ELF-1 (cell line): ENCODE measurements at places on chromosomes 3 and 15.

- no peak for DNase-seq
These were observed 10.3 kb downstream of the CORO2B start for GRCh38 chr15:68589053-68589452.

- DNase-seq = no peak
These were observed 3.8 kb downstream of the IL1RAP start for GRCh38 chr3:190517687-190518086.

DNA sequence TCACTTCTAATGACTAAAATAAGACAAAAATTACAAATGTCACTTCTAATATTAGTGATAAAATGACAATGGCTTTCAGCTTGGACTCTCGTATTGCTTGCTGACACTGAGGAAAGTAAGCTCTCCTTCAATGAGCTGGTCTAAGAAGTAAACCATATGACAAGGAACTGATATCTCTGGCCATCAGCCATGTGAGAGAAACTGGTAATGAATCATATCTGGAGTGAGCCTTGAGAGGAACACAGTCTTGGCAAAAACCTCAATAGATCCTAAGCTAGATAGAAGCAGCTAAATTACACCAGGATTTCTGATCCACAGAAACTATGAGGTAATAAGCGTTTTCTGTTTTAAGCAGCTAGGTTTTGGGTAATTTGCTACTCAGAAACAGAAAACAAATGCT is 1575.1 kb downstream of the OTOL1 start:
- no peak for DNase-seq

GRCh38 chr3:89155811-89156210 is 48.4 kb downstream of the EPHA3 start:
- no peak for DNase-seq

DNA sequence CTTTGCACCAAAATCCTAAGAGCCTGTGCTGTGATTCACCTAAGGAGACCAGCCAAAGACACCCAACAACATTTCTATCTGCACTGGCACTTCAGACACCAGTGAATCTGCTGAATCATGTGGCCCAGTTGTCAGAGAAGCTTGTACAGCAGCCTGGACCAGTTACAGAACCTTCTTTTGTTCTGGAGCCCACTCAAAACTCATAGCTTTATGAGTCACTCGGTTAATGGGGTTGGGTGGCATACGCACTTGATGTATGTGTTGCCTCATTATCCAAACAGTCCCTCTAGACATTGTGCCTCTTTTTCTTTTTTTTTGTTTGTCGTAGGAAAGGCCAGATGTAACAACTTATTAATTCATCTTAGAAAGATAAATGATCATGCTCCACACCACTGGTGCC is 25.6 kb upstream of the GOLGA6L2 start:
- DNase-seq = no peak

DNA sequence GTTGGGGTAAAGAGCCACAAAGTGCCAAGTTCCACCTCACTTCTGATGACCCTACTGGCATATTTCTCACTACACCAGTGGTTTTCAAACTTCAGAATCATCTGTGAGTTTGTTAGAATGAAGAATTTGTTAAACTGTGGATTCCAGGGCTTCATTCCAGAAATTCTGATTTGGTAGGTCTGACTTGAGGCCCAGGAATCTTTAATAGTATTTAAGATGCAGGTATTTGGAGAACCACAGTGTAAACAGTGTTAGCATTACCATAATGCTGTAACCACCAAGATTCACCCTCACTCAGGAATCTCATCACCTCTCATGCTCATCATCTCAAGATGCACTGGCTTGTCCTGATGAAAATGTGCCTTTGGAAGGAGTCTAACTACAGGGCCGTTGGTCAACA is 6.0 kb downstream of the KCNMB3 start:
- no peak for DNase-seq

DNA sequence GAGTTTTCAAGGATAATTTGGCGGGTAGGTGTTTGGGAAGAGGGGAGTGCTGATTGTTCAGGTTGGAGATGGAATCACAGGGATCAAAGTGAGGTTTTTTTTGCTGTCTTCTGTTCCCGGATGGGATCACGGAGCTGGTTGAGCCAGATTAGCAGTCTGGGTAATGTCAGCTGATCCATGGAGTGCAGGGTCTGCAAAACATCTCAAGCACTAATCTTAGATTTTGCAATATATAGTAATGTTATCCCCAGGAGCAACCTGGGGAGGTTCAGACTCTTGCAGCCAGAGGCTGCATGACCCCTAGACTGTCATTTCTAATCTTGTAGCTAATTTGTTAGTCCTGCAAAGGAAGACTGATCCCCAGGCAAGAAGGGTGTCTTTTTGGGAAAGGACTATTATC is 354.1 kb upstream of the SGO1 start:
- peak; percentile 5 for DNase-seq

GRCh38 chr3:15520185-15520584 is 1.3 kb downstream of the COLQ start:
- no peak for DNase-seq

GRCh38 chr3:25038922-25039321 is 389.1 kb upstream of the RARB start:
- DNase-seq = no peak

DNA sequence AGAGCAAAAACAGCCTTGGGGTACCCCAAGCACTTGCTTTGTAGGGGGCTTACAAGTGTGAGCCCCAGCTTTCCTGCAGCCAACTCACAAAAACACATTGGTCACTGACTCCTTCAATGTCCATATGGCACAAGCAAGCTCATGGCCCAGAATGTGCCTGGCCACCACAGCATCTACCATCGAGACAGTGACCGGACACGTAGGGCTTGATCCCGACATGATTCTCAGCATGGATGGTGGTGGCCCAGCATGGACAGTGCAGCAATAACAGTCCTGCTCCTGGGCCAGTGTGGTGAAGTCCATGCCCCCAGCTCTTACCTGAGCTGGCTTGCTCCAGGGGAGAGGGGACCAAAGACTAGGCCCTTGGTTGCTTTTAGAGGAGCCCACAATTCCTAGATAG is 6.0 kb downstream of the UNC45A start:
- DNase-seq = no peak

DNA sequence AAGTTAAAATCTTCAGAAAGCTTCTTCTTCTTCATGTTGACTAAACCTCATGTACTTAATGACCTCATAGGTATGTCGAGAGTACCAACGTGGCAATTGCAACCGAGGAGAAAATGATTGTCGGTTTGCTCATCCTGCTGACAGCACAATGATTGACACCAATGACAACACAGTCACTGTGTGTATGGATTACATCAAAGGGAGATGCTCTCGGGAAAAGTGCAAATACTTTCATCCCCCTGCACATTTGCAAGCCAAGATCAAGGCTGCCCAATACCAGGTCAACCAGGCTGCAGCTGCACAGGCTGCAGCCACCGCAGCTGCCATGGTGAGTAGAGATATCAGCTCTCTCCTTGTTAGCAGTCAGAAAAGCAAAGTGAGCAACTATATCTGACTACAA is 176.5 kb downstream of the MBNL1 start:
- DNase-seq = no peak
